ENCODE measurements at places on chromosomes 13 and 19.

- no peak for DNase-seq
Observed at GRCh38 chr19:41172297-41173164, 20.5 kb upstream of the CYP2S1 start.

DNA sequence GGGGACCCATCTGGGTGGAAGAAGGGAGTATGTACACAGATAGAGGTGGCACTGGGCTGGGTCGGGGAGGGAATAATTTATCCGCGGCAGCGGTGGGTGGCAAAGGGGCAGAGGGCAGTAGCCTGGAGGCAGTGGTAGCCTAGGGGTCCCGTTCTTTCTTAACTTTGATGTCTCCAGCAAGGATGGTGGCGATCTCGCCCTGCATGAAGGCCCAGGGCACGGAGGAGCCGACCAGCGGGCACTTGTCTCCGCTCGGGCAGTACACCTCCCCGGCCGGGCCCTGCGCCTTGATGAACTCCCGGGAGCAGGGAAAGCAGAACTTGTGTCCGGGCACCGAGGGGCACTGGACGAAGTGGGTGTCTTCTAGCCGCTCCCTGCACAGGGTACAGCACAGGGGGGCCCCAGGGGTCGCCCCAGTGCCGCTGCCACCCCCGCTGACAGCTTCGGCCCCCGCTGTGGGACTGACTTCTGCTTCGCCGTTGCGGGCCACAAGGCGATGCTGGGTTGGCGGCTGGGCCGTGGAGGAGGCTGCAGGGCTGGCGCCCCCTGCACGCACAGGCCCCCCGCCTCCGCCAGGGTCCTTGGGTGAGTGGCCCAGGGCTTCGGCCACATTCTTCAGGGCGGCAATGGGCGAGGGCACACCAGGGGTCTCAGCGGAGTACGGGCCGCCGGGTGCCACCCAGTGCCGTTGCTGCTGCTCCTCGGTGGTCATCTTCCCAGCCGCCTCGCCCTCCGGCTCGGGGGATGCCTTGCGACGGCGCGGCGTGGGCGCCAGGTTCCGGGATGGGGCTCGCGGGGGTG lies 1.9 kb downstream of the IRF2BP1 start:
- DNase-seq: no peak

DNA sequence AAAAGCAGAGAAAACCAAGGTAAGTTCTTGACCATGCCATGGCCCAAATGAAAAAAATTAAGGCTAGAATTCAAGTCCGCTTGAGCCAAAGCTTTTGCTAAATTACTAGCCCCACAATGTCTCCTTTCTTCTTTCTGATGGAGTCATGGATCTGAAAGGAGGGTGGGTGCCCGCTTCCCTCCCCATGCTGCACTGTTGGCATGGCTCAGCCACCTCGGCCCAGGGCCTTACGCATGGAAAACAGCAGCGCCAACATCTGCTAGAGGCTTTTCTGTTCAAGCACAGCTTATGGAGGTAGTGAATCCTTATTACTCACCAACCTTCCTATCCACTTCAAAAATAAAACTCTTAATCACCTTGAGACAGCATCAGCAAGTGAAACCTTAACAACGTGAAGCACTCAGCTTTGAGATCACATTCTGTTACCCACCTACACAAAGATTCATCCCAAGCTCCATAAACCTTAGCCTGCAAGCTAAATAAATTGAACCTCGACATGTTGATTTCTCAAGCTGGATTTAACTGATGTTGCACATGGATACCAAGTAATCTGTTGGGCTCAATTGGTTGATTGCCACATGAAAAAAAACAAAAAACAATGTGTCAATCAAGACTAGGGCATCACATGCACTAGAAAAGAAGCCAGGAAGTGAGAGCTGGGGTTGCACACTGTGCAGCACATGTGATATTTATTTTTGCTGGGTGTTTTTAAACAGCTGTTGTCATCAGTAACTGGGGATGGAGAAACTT lies 43.4 kb downstream of the TPT1 start:
- no peak for DNase-seq

DNA sequence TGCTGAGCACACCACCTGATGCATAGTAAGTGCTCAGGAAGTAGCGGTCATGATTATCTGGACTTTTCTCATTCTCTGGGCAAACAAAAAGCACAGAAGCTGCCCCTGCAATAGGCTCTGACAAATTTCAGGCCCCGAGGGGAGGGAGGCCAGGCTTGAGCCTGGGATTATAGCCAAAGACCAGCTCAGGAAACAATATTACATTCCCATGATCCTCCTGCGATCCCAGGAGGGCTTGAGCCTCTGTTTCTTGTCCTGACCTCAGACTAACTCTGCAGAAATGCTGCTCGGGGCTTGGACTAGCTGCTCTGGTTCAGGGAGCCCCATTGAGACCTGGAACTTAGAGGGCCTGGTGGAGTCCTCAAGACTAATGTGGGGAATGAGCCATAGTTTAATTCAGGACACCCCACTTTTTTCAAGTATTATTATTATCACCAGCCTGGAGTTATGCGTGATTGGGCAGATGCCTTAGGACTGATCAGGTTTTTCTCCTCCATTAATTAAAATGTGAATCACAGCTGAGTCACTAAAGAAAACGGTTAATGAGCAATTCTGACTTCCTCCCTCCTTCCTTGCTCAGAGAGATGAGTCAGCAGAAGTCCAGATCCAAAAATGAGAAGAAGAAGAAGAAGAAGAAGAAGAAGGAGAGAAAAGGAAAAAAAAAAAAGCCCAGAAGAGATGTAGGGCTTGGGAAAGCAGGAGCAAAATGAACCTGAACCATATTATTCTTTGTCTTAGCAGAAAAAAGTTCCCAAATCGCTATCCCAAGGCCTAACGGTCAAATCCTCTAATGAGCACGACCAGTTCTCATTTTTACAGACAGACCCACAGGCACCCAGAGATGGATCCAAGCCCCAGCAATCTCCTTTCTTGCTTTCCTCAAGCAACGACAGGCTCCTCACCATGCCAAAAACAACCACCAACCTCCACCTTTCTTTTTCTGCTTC lies 107.2 kb downstream of the CACNA1A start:
- no peak for DNase-seq

DNA sequence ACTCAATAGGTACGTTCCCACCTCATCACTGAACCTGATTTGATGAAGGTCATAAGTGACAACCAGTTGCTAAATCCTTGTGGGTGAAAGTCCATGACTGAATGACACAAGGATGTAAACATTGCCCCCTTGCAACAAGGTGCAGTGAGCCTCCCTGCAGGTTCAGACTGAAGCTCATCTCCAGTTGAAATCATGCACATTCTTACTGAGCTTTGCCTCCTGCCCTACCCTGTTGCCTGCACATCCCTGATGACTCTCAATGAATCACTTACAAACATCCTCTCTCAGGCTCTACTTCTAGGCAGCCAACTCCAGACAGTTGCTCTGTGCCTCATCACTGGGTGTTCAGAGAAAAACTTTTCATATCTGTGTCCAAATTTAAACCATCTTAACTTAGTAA lies 42.5 kb upstream of the ARGLU1 start:
- DNase-seq: no peak

DNA sequence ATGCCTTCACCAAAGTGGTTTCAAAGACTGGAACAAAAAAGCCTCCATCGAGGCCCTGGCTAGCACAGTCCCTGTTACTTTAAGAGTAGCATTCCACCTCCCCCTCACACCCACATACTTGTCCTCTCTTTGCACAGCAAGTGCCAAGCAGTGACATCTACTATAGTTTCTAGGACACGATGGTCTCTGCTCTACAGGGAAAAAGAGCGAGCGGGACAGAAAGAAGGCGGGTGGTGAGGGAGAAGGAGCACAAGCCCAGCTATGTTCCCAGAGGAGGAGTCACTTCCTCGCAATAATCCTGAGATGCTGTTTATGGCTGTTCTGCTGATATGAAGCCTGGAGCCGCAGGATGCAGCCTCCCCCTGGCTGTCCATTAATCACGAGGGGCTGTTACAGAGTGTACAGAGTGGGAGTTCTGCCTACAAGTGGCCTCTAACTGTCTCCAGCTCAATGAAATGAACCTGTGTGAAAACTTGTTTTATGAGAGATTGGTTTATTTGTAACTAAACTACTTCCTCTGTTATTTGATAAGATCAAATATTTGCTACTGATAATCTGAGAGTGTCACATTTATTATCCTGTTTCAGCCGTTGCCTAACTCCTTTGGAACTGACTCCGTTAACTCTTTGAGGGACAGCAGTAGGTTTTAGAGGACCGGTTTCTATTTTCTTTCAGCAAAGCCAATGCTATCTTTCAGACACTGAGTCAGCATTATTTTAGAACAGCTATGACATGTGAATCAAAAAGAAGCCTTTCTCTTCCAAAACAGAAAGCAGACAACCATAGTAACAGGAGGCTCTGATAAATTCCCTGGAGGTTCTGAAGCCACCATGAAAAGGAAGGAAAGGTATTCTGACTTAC lies 208.0 kb downstream of the SPRY2 start:
- DNase-seq: peak; percentile 23

GRCh38 chr19:9313756-9314155 lies 4.1 kb upstream of the ZNF699 start:
- DNase-seq: no peak

GRCh38 chr13:30178976-30179375 lies 128.4 kb downstream of the KATNAL1 start:
- DNase-seq: no peak
